ENCODE measurements at places on chromosomes 4 and X.

- peak; percentile 66 for DNase-seq
These were observed 814 bp downstream of the SPON2 start for GRCh38 chr4:1171311-1172227.

- DNase-seq, result no peak
These were observed 114.0 kb downstream of the FHIP1A start for GRCh38 chr4:151522866-151523519.

DNA sequence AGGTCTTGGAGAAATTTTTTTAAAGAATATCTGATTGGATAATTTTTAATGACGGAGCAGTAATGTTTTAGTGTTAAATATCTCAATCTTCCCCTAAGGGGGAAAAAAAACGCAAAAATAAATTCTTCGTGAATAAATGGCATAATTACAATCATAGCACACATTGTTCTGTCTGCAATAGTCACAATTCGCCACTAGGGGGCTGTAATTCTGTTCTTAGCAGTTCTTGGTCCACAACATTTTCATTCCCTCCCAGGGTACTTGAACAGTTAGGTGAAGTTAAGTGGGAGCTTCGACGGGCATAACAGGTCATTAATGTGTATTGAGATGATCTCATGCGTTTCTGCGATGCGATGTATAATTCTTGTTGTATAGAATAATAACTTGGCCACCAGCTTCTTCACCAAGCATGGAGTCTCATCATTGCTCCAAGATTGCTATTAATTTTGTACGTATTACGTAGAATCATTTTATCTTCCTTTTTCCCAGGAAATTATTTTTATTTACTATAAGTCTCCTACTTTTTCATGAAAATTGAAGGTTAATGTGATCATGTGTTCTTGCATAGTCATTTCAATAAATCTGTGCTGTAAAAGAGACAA lies 27.2 kb downstream of the HTR2C start:
- DNase-seq, result no peak

DNA sequence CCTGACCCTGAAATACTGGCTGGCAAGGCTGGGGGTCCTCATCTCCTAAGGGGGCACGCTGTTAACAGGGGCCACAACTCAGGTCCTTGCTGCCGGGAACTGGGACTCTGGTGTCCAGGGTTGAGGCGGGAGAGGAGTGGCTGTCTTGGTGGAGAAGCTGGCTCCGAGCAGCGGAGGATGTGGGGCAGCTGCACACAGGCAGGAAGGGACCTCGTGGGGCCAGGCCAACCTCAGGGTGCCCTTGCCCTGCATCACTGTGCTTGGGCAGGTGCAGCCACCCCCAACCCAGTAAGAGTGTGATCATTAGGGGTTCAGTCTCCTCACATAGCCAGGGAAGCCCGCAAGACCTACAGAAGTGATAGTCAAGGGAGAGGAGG lies 12.6 kb upstream of the PDE6B start:
- DNase-seq, result no peak

DNA sequence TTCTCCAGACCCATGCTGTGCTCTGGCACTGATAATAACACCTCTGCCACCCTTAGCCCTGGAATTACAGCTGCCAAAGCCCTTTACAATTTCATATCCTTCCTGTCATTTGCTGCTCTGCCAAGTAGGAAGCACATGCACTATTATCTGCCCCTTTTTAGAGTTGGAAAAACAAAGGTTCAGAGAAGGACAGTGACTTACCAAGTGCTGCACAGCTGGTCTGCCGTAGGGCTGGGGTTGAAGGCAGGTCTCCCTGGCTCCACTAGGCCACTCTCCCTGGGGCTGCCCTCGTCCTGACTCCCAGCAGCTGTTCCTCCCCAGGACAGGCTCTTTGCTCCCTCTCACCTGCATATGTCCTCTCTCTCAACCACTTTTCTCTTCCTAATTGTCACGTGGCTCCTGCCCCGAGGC lies 73.4 kb downstream of the ANAPC4 start:
- no peak for DNase-seq

DNA sequence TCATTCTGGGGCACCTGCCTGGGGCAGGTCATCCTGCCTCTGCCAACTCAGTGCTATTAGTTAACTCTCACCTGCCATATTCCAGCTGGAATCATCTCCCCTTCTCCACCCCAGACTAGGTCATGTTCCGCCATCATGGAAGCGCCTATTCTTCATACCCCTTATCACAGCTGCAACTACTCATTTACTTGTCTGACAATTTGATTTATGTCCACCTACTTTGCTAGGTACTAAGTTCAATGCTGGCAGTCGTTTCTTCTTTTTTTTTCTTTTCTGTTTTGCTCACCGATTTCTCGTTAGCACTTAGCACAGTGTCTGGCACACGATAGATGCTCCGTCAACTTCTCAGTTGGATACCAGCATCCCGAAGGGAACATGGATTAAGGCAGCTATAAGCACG lies 1.1 kb upstream of the FMR1 start:
- no peak for DNase-seq

DNA sequence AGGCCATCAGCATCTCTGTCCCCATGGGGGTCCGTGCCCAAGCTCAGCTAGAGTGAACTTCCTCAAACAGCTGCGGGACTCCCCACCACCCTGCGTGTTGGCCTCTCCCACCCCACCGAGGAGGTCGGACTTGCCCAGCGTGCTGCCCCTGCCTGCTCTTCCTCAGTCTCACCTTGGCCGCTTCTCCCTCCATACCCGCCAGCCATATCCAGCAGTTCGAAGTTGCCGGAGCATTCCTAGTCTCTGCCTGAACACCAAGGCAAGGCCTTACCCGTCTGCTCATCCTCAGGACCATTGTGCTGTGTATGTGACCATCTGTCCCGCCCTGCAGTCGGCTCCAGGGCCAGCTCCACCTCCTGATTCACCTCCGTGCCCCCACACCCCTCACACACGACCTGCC lies 84.5 kb downstream of the WFS1 start:
- no peak for DNase-seq

DNA sequence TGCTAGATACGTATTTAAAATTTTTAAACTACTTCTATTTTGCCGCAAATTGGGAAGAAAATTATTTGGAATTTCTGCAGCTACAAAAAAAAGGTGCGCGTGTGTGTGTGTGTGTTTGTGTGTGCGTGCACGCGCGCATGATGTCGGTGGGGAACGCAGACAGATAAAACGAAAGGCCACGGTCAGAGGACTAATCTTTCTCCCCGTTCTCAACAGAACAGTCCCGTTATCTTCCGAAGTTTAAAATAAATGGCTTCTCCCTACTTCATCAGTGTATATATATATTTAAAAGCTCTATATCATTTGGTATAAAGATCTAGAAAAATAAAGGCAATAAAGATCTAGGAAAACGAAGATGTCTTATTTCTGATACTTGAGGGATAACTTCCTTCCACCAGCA lies 1.5 kb downstream of the MGARP start:
- no peak for DNase-seq

DNA sequence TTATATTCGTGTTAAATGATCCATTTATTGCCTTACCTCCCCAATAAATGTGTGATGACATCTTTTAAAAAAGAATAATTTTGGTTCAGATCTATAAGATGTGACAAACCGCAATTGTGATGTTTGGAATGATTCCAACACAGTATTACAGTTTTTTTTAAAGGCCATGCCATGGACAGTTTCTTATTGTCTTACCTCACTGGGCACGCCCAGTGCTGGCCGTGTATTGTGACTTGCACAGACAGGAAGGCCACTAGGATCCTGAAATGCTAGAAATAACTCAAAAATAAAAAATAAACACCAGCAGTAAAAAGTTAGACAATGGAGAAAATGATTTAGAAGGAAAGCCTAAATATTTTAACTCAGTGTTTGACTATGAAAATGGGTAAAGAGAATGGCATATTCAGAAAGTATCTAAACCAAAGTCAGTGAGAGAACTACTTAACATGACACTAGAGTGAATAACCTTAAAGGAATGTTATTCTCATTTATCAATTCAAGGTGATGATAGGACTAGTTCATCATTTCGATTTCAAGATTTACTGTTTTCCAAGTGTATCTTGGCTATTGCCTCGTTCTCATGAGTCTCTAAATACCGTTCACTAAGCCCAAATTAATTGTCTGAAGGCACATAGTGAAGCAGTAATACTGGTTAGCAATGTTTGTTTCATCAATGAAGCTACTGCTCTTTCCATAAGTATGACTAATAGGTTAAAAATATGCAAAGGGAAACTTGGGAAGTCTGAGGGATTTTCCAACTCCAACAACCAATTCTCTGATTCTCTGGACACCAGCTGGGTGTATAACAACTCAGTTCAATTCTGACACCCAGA lies 46.1 kb upstream of the VEGFC start:
- DNase-seq, result no peak

GRCh38 chr4:42655269-42655637 lies 1.7 kb downstream of the ATP8A1 start:
- DNase-seq, result no peak

- no peak for DNase-seq
These were observed 181.3 kb downstream of the OR13H1 start for GRCh38 chrX:131725001-131725654.

GRCh38 chr4:2061186-2062131 lies 2.3 kb downstream of the NAT8L start:
- no peak for DNase-seq

- DNase-seq, result no peak
These were observed 72.0 kb upstream of the GPRIN3 start for GRCh38 chr4:89379511-89380044.

GRCh38 chr4:81845273-81845672 lies 373.6 kb upstream of the RASGEF1B start:
- DNase-seq, result no peak

DNA sequence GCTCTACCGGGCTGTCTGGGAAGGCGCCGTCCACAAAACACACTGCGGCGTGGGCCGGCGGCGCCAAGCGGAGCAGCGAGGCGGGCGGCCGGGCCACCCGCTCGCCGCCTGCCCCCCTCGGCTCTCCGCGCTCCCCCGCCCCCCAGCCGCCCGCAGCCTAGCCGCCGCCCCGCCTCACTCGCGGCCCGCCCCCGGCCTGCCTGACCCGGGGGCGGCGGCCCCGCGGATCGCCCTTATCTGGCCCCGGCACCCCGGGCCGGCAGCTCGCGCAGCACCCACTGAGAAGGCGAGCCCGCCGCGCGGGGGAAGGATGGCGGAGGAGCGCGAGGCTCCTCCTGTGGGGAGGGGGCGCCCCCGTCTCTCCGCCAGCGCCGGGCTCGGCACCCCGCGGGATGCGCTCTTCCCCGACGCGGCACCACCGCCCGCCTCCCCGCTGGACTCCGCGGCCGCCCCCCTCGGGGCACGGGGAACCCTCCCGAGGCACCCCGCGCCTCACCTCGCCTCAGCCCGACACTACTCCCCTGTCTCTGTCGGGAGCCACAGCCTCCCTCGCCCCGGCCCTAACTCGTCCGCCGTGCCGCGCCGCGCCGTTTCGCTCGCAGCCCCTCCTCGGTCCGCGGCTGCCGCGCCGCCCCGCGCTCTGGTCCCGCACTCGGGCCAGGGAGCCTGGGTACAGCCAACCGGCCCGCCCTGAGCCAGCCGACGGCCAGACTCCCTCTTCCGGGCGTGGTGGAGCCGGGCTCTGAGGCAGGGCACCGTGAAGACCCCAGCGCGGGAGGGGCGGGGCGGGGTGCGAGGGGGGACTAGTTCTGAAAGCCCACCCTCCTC lies 566 bp downstream of the ATP11C start:
- DNase-seq, result peak; percentile 51

GRCh38 chr4:14700083-14700482 lies 302.2 kb upstream of the CPEB2 start:
- DNase-seq, result no peak

DNA sequence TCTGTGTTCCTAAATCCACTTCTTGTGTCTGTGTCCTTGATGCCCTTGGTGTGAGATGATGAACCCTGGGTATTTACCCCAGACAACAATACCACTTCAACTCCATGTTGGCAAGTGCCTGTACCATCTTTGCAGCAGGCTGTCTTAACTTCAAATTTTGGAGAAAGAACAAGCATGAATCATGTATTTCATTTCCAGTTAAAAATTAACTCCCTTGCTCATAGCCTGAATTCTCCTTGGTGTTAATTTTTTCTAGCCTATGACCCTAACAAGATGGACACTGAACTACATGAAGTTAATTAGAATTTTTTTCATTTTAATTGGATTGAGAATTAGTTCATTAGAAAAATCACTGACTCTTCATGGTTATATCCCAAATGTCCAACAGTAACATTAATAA lies 267.8 kb upstream of the INTU start:
- DNase-seq, result no peak

DNA sequence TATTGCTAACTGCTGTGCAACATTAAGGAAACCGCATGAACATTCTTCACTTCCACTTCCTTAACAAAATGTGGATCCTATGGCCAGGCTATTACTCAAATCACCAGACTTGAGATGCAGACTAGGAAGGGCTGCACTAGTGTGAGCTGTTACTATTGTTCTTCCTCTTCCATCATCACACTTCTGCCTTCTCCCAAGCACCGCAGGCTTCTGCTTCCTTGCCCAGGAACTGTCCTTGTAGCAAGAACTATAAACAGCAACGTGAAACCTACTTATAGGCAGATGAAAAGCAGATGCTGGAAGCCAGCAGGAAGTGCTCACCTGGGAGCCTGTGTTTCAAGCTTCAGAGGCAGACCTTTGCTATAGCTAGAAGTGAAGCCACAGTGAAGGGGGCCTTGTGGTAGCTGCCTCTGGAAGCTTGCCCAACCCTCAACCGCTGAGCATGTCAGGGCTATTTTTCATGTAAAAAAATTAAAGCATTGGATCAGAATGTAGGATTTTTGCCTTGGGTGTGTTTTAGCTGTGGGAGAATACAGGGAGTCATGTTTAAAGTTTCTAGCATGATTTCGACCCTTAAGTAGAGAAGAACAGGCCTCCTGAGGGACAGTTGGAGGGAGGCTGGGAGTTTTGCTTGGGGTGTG lies 43.9 kb downstream of the CLNK start:
- DNase-seq, result no peak

- DNase-seq, result no peak
These were observed 69.8 kb downstream of the TMEM131L start for GRCh38 chr4:153535772-153536513.

- no peak for DNase-seq
These were observed 704 bp upstream of the SEPSECS start for GRCh38 chr4:25160714-25161592.

DNA sequence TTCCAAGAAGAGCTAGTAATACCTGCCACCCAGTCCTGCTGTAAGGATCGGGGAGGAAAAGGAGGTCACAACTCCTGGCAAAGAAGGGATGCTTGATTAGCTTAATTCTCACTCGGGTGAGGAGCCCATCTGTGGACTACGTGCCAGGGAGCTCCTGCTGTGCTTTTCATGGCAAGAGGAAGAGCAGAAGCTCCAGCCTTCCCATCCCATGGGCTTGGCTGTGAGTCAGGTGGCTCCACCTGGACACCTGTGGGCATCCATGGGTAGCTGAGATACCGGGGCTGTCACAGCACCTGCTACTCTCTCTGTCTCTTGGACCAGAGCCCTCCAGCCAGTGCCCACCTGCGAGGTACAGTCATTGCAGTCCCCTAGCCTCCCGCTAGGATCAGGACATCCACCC lies 18.0 kb downstream of the CLNK start:
- no peak for DNase-seq

Measured in activated naive CD8-positive, alpha-beta T cell treated with anti-CD3 and anti-CD28 coated beads for 36 hours (primary cell).